ENCODE measurements at places on chromosomes 6 and 20.

DNA sequence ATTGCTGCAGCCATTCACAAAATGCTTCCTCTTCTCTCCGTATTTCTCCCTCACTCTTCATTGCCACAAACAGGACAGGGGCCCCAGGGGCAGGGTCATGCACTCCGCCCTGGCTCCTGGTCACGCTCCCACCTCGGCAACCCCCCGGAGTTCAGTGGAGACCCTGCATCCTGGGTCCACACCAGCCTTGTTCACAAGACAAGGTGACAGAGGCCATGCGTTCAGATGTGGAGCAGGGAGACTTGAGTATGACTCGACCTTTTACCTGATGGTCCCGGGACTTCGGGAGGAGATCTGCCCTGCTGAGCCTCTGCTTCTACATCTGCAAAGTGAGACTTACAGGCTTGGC is 49.4 kb downstream of the ANKRD60 start:
- DNase-seq, result no peak

DNA sequence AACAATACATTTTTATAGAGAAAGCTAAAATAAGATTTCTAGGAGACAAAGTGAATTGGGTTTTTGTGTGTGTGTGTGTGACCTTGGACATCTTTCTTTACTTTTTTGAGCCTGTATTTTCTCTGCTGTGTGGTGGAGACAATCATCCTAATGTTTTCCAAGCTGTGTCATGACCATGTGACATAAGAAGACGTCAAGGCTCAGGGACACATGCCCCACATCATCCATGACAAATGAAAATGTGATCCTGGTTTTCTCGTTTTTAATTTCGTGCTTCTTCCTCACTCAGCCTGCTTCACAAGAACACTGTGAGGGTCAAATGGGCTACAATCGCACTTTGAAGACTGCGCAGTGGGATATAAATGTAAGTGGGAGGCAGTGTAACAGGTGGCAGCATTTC is 3.9 kb upstream of the BTNL2 start:
- no peak for DNase-seq

DNA sequence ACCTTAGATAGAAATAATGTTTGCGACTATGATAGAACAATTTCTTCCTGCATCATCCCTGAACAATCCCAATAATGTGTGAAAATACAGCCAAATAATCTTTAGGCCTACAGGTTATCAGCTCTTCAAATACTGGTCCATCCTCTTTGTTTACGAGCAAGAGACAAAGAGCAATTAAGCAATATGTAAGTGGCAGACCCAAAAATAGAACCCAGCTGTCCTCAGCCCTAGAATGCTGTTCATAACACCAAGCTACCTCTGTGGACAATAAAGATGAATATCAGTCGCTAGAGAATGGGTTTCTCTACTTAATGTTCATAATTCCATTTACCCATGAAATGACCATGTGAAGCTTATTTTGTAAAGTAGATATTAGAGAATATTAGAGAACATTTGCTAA is 28.4 kb upstream of the OSTM1 start:
- no peak for DNase-seq

GRCh38 chr6:167210375-167211294 is 52.9 kb upstream of the GPR31 start:
- DNase-seq, result no peak

- no peak for DNase-seq
Observed at GRCh38 chr20:913306-913849, 2.8 kb downstream of the ANGPT4 start.

GRCh38 chr6:99612551-99613408 is 6.1 kb downstream of the PRDM13 start:
- DNase-seq, result no peak

GRCh38 chr20:10370091-10370887 is 63.7 kb downstream of the MKKS start:
- no peak for DNase-seq

- DNase-seq, result peak; percentile 88
Observed at GRCh38 chr20:54197621-54198604, 10.0 kb upstream of the PFDN4 start.

- no peak for DNase-seq
Observed at GRCh38 chr6:13846841-13847240, 32.5 kb upstream of the MCUR1 start.

DNA sequence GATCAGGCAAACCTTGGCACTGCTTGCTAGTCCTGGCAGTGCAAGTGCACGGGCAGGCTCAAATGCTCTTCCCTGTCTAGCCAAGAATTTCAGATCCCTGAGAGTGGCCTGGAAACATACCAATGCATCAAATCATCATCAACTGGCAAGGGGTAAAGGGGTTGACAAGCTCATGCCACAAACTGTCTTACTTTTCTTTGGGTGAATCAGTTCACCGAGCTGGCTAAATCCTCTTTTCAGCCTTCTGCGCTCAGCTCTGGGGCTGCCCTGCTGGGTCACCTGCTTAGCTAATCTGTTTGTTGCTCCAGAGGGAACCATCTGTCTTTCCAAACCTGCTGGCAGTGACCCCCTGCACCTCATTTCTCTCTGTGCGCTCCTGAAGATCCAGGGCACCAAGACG is 59.5 kb downstream of the LYRM4 start:
- no peak for DNase-seq

DNA sequence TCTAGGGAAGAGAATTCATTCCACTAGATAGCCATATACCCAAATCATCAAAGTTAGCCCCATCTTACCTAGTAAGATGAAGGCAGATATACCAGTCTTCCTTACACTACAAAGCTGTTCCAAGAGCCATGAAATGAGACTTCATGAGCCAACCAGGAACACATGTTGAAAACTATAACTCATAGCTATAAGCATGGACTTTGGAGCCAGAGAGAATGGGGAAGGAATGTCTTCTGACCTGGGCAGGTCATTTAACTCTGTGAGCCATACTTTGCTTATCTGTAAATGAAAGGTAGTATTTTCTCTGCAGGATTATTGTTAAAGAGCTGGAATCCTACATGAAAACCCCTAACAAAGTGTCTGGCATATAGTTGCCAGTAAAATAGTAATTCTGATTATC is 27.3 kb downstream of the ADGRF5 start:
- no peak for DNase-seq

DNA sequence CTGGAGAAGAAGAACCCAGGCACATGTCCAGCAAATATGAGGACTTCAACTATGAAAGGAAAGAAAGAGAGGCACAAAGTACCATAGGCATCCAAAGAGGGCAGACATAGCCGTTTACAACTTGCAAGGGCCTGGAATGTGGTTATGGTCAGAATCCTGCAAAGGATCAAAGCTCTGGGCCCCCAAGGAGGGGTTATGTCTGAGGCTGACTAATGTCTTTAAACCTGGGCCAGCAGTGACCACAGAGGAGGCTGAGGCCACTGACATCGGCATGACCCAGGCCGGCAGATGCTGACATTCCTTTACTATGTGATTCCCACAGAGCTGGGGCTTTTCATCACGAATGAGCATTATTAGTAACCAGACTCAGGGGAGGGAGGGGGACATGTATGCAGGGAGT is 861.1 kb downstream of the DHX35 start:
- DNase-seq, result peak; percentile 93
